CD8-positive, alpha-beta T cell (primary cell): ENCODE measurements at places on chromosomes 13 and 19. TPM values are rescaled to one million over a fixed set of nuclear protein-coding genes. Genes with fewer than 3 reads are reported as not detected.
A peak's percentile ranks its signal among the peaks of the same experiment; 100 is the strongest.

DNA sequence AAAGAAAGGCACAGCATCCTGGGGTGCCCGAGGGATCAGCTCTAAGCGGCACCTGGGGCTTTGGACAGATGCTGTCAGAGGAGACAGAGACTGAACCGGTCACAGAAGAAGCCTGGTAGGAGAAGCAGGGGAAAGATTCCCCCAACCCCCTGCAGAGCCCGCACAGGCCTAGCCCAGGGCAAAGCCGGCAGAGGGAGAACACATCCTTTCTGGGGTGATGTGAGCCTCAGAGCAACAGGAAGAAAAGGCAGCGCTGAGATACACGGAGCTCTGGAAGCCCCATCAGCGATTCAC, 101.2 kb downstream of the CRYL1 start:
- no peak for DNase-seq

Gene SKA3
- 0.49 TPM for total RNA-seq

DNA sequence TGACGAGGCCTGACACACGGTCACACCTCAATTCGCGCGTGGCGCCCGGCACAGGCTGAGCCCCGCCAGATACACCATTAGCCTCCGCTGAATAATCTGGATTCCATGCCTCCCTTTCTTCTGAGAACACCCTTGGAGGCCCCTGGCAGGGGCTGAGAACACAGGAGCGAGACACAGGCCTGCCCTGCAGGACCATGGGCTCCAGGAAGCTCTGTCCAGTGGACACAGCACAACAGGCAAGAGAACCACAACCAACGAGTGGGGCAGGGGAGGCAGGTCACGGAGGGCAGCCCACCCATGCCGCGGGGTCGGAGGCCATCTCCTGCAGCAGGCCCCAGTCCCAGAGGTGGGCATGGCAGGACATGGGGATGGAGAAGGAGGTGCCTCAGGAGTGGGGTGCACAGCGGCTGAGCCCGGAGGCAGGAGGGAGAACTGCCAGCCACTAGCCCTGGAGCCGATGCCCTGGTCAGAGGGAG, 75.8 kb upstream of the C13orf46 start:
- no peak for DNase-seq

DNA sequence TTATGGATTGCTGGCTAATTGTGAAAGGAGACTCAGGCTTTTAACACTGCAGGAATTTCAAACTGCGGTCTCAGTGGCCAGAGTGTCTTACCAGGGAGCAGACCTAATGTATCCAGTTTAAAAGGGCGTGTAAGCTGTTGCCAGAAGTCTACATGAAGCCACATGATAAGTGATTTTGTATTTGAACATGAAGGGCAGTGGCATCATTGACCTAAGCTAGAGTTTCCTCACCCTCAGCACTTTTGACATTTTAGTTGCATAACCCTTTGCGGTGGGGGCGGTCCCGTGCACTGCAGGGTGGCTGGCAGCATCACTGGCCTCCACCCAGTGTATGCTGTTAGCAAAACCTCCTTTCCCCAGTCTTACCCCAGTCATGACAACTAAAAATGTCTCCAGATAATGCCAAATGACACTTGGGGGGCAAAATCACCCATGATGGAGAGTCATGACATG, 23.7 kb upstream of the GPR18 start:
- DNase-seq: peak; percentile 76

Gene ZNF540
- total RNA-seq: 20.1 TPM

- DNase-seq: peak; percentile 72
Observed at GRCh38 chr19:35090506-35091214, 25.0 kb upstream of the FXYD3 start.
